Spinal cord (tissue), 10 donors: ENCODE measurements at places on chromosomes 13 and 19.

DNA sequence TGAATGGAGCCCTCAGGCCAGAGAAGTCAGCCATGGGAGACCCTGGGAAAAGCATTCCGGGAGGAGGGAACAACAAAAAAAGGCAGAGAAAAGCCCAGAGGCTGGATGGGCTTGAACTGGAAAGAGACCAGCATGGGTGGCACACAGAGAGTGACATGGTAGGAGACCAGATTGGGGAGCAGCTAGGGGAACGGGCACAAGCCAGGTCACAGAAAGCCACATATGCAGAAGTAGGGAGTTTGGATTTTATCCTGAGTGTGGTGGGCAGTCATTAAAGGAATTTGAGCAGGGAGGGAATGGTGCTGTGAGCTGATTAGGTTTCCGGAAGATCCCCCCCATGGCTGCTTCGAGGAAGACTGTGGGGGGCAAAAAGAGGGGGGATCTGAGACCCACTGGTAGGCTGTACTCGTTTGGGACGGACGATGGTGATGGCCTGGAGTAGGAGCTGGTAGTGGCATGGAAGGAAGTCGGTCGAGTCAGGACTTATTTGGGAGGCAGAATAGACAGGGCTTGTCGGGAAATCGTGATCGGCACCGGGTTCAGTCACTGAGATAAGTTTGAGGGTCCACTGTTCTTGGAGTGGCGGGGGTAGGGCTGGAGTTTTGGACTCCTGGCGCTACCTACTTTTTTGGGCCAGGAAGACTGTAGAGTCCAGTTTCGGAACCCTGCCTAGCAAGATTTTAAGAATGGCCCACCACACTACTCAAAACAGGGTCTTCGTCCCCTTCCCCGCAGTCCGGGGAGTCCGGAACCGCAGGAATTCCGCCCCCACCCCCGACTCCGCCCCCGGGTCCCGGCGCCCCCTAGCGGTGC, 949 bp downstream of the SERTAD1 start:
- no peak for DNase-seq

- DNase-seq: no peak
Measured at GRCh38 chr19:36986601-36987000, 70.5 kb downstream of the ZNF568 start.

GRCh38 chr19:49315111-49315510, 9.9 kb downstream of the SLC6A16 start:
- peak; percentile 46 for DNase-seq

GRCh38 chr19:27974082-27974513, 1238.9 kb downstream of the UQCRFS1 start:
- peak; percentile 35 for DNase-seq

GRCh38 chr13:106522112-106522705, 13.3 kb downstream of the EFNB2 start:
- no peak for DNase-seq

GRCh38 chr19:46928951-46929350, 68.2 kb downstream of the ARHGAP35 start:
- no peak for DNase-seq

DNA sequence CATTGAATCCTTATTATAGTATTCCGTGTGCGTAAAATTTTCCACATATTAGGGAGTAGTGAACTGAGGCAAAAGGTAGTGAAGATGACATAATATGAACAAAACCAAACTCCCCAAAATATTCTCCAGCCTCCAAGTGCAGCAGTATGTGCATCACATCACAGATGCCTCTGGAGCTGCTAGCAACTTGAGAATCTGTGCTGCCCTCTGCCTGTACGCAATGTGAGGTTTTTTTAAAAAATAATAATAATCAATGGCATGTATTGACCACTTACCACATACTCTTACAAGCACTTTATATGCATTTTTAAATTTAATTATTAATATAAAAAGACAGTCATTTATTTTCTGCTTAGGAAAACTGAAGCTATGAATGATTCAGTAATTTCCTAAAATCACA, 583.0 kb upstream of the SPRY2 start:
- DNase-seq: no peak

GRCh38 chr13:111480976-111481375, 160.5 kb downstream of the TEX29 start:
- DNase-seq: no peak

DNA sequence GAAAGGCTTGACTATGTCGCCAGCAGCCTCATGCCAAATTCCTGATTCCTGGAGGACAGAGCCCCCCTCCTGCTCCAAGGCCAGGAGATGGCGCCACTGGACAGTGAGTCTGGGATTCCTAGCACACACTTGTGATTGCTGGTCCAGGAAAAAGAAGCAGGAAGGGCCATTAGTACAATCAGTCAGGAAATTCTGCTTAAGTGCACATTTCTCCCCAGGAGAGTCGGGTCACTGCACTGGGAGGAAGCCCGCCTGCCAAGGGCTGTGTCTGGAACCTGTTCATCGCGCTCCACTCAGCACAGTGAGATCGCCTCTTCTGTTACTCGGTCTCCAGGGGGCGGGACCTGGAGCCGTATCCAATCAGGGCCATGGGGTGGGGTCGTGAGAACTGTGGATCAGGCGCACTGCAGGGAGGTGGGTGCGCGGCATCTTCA, 65.1 kb downstream of the ZNF823 start:
- DNase-seq: peak; percentile 89

DNA sequence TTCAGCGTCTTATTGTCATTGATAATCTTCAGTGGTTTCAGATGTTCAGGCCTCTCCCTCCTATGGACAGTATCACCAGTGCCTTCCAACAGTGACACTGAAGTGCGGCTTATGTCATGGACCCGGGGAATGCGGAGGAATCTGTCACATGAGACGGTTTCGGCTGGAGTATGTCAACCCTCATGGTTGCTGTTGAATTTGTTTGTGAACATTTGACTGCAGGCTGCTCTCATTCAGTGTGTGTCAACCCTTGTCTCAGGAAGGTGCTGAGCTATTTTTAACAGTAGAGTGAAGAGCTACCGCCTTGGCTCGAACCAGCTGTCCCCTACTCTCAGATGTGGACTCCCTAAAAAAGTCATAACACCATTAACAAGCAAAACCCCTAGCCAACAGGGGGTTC, 138.8 kb upstream of the RNF113B start:
- no peak for DNase-seq

GRCh38 chr13:52195401-52195837, 36.0 kb upstream of the NEK3 start:
- no peak for DNase-seq

- DNase-seq: no peak
Measured at GRCh38 chr19:7554990-7555864, 19.7 kb downstream of the PNPLA6 start.

DNA sequence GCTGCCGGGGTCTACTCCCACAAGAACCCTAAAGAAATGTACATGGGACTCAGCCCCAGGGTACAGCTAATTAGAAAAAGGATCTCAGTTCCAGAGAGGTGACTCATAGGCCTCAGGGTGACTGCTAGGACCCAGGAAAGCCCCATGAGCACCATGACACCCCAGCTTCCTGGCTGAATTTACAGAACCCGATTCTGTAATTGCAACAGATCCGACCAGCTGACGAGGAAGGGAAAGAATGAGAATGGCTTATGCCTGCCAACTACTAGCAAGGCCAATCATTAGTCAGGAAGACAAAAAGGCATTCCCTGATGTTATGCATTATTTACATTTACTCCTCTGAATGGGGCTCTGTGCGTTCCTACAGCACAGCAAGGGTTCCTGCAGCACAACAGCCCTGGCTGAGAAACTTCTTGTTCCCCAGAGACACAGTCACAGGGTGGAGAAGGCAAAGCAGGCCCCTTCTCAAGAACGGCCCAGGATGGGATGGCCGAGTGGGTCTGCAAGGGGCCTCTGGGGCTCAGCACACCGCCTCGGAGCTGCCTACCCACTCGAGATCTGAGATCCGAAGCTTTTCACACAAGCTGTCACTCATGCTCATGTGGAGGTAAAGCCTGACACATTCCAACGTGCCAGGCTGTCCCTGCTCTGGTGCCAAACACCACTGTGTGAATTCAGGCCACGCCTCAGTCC, 27.2 kb downstream of the PBX4 start:
- no peak for DNase-seq

- no peak for DNase-seq
Measured at GRCh38 chr13:39855236-39855635, 199.8 kb downstream of the COG6 start.

DNA sequence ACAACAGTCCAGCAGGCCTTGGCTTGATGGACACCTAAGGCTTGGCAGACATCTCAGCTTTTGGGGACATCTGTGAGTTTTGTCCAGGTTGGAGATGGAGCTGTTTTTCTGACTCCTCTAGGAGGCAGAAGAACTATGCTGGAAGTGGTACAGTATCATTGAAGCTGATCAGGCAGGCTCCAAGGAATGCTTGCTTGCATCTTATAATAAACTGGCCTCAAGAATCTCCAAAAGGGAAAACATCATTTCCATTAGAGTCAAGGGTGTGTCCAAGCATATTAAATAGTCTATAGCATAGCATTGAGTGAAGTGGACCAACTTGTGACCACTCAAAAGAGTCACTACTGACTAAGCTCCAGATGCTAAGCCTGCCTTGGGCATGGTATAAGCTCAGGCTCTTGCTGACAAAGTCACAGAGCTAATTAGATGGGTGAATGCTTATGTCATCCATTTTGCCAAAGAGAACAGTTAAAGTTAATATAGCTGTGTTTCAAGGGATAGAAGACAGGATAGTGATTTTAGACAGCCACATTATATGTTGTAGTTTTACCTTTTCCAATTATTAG, 216.0 kb downstream of the DNAJC15 start:
- no peak for DNase-seq

DNA sequence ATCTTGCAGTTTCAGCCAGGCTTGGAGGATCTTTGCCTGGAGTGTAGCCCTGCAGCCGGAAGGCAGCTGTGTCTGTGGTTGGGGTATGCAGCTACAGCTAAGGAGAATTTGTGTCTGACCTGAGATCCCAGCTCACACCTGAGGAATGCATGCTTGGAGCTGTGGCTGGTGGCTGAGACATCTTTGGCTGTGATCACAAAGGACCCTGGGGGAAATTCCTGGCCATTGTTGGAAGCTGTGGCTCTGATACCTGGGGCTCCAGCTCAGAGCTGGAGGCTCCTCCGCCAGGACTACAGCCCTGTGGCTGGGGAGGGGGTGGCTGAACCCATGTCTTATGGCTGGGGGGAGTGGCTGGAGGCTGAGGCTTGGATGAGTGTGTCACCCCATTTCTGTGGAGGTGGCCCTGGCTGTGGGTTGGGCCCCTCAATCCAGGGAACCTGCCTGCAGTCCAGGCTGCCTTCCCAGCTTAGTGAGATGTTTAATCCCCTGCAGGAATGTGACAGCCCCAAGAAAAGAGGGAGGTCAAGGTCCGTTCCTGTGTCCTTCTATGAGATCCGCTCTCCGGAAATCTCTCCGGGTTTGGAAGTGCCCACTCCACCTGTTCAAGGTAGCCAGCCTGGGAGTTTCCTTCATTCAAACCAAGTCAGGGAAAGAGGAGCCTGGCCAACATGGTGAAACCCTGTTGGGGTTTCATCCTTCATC, 27.6 kb downstream of the ARHGEF18 start:
- DNase-seq: no peak

DNA sequence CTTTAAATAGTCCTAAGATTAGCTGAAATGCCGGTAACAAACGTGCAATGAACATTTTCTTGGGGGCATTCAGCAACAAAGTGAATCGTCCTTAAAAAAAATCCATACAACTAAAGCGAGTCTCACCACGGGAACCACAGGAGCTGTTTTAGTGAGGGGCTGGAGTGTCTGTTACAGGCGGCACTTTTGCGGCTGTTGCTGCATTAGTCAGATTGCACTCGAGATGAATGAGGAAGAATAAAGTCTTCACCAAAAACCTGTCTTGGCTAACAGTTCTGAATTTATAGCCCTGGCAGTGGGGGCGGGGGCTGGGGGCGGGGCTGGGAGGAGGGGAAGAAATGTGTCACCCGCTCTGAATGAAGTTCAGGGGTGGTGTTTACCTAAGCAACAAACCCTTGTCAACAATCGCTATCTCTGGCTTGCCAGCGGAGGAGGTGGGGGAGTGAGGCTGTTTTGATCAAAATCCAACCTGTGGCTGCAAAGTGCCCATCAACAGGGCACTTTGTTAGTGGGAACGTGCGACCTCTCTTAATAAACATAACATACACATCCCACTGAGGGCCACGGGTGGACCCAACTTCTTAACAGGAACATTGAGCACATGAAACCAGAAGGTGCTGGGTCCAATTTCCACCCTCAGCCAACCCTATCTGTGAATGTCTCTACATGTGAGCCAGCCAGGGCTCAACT, 44.5 kb downstream of the RFX2 start:
- no peak for DNase-seq

- no peak for DNase-seq
Measured at GRCh38 chr19:27975419-27976005, 1237.4 kb downstream of the UQCRFS1 start.

DNA sequence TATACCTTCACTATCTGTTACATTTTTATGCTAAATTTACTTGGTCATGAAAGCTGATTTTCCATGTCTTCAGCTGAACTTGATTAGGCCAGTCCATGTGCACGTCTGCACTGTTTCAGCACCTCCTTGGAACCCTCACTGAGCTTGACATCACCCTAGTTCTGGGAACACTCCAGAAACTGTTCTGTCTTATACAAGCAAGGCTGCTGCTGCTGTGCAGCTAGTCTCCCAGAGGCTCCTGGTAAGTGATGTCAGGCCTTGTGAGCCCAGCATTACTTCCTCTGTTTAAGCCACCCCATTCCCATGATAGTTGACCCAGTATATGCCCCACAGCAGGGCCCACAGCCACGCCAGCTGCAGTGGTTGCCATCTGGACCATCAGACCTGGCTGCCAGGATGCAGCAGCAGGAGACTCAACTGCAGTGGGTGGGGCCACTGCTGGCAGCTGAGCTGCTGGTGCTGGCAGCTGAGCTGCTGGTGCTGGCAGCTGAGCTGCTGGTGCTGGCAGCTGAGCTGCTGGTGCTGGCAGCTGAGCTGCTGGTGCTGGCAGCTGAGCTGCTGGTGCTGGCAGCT, 90.5 kb upstream of the AKAP11 start:
- DNase-seq: no peak

DNA sequence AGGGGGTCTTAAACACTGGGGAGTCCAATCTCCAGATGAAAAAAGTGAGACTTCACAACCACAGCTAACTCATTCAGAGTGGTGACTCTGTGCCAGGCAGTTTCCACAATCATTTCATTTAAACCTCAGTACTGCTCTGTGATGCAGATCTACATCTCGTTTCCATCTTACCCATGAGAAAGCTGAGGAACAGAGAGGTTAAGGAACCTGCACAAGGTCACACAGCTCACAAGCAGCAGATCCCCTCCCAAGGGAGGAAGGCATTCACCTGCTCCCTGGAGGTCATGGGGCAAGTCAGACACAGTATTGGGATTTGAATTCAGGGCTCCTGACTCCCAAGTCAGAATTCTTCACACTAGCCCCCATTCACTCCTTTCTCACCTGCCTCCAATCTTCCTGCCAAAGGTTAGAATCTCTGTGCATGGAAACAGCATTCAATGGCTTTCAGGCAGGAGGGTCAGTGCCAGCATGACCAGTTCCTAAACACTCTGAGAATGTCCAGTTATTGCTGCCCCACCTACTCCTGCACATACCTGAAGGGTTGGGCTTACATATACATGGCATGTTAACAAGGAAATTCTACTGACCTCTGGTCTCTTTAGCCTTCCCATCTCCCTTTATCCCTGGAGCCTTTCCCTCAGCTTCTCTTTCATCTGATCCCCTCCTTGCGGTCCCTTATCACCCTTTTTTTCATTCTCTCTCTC, 1.9 kb downstream of the CABP5 start:
- DNase-seq: no peak
